ENCODE measurements at places on chromosomes 2 and 18.

DNA sequence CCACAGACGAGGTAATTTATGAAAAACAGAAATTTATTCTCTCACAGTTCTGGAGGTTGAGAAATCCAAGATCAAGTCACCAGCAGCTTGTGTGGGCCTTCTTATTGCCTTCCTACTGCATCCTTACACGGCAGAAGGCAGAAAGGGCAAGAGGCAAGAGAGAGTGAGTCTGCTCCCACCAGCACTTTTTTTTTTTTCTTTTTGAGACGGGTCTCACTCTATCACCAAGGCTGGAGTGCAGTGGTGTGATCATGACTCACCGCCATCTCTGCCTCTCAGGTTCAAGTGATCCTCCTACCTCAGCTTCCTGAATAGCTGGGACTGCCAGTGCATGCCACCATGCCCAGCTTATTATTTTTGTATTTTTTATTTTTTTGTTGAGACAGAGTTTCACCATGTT, 78.5 kb upstream of the HK2 start:
- DNase-seq: no peak

- no peak for DNase-seq
These were observed 40.5 kb upstream of the SMAD7 start for GRCh38 chr18:48991319-48991660.

DNA sequence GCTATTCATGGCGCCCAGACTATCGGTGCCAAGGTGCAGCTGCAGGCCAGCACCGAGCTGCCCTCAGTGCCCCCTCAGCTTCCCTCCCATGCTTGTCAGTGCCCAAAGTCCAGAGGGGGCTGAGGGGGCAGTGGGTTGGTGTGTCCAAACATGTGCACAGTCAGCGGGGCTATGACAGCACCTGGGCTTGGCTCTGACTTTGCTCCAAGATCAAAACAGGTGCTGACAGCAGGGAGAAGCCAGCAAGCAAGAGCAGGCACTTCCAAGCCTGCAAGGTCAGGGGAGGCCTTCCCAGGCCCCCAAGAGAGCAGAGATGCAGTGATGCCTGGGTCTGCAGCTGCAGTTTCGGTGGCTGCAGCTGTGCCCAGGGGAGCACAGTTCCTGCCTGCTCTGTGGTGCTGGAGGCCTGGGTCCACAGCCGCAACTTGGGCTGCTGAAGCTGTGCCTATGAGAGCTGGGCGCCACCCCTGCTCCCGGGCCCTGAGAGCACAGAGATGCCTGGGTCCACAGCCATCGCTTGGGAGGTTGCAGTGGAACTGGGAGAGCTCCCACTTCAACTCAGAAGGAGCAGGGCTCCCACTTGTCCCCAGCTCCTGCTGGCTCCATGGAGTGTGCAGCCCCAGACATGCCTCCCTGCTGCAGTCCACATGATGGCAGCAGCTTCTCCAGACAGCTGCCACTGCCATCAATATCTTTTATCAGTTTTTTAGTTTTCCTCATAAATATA, 775.3 kb upstream of the POU3F3 start:
- DNase-seq: no peak

DNA sequence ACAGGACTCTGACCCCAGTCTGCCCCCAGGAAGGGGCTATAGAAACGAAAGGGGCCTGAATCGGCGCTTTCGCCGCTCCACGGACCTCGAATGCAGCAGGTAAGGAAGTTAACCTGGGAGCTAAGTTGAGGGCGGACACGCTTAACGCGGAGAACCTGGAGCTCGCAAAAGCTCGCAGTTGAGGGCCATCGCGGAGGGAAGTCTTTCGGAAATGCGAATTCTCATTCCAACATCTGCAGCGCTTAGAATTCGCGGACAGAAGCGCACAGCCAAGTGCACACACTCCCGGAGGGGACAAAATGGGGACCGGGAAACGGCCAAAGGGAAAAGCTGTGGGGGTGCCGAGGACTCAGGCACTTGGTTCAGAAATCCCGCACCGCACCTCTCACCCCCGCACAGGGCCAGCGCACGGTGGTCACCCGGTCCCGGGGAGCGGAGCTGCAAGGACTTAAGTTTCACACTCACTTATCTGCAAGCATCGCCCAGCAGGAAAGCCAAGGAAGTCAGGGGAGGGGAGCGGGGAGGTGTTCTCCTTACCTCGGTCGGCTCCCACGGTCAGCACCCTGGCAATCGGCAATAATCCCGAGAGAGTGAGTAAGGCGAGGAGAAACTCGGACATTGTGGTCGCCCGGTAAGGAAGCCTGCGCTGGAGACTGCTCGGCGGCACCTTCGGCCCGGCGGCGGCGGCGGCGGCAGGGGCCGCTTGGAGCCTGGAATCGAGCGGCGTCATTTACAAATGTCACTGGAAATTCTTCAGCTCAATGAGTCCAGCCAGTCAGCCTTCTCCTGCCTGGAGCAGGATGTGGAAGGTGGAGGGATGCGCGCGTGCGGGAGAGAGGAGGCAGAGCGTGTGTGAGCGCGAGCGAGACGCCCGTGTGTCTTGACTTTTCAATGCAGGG, 456 bp downstream of the LRP1B start:
- DNase-seq: no peak

DNA sequence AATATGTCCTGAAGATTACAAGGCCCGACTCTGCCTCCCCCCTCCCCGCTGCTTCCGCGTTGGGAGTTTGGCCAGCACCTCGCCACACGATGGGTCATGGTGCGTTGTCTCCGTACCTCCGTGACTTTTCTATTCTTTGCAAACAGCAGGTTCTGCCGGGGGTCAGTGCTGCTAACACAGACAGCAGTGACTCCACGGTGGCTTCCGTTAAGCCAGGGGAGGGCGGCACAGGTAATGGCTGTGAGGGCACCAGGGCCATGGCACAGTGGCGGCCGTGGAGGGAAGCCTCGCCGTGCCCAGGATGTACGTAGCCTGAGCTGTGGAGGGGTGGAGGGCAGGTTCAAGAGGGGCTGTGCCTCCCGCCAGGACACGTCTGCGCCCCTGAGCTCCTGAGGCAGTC, 115.5 kb downstream of the NFATC1 start:
- DNase-seq: no peak

GRCh38 chr18:3651266-3651665, 201.3 kb downstream of the TGIF1 start:
- DNase-seq: no peak

DNA sequence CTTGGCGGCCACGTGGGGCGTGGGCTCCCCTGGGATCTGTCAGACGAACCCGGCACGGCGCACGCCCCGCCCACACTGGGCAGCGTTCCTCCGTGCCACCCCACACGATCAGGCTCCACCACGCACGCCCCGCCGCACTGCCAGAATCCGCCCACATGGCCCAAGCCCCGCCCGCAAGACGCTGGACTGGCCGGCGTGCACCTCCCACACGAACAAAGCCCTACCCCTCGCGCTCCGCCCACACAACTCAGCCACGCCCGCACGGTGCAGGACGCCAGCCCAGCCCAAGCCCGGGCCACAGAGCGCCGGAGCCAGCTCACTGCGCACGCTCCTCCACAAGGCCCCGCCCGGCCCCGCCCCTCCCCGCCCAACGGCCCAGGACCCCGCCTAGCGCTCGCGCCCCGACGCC, 555 bp downstream of the TMEM18 start:
- peak; percentile 98 for DNase-seq

DNA sequence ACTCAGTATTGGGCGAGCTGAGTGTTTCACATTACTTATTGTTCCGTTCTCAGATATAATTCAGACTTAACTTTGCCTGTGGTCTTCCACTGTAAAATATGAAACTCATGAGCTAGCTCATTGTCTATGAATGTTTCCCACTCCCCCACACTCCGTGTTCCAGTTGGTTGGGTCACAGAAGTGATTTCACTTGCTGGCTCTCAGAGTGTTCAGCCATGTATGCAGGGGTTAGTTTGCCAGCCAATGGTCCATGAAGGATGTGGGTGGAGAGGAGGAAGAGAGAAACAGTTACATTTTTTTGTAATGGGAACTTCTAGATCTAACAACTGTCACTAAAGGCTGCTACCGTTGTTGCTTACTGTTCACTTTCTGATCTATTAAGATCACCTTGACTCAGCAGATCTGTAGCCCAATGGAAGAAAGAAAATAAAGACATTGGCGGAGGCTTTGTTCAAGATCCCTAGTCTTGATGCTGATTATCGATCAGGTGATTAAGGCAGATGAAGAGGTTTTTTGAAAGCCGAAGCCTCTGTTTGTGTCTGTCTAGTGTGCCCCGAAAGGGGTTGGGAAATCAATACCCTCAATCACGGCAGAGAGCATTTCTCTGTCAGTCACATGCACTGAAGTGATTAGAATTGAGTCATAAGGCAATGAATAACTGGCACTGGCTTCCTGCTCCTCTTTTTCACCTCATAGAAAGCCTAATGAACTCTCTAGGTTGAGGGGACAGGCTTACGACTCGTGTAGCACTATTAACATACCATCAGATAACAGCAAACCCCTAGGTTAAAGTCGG, 279.7 kb upstream of the FIGN start:
- no peak for DNase-seq

GRCh38 chr2:173090276-173090877, 14.7 kb downstream of the MAP3K20 start:
- DNase-seq: no peak

- DNase-seq: no peak
These were observed 39.4 kb downstream of the AGFG1 start for GRCh38 chr2:227511239-227511930.

GRCh38 chr18:45571714-45572113, 43.6 kb upstream of the SLC14A2 start:
- DNase-seq: no peak

- no peak for DNase-seq
These were observed 150.1 kb downstream of the ANTXR1 start for GRCh38 chr2:69163109-69163508.

DNA sequence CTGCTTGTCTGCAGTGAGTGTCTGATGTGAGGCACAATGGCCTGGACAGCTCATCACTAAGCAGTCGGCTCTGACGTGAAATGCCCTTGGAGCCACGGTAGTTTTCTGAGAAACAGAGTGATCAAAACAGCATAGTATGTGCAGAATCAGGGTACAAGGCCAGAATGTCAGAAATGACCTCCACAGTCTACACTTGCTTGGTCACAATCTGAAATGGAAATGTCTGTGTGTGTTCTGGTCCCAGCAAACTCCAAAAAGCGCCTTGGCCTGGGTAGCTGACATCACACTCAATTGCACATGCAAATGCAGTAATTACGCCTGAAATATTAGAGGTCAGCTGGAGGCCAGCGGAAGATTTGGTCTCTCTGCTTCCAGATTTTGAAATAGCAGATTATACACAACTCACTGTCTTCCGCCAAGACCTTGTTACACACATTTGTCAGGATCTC, 95.4 kb downstream of the CTAGE1 start:
- DNase-seq: no peak

GRCh38 chr18:35753306-35753910, 171.9 kb downstream of the GALNT1 start:
- DNase-seq: no peak

DNA sequence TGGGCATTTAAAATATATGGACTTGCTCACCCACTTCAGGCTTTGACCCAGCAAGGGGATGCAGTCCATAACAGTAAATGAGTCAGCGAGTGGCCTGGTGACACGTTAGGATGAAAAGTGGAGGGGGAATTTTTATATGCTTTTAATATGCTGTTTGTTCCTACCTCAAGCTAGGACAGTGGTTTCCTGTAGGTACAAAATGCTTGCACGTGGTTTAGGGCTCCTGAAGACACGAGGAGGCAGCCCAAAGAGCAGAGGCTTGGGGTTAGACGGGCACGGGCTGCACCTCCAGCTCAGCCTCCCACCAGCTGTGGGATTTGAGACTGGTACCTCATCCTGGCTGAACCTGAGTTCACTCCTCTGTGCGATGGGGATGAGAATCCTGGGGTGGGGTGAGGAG, 306.2 kb upstream of the CXCR4 start:
- DNase-seq: no peak

DNA sequence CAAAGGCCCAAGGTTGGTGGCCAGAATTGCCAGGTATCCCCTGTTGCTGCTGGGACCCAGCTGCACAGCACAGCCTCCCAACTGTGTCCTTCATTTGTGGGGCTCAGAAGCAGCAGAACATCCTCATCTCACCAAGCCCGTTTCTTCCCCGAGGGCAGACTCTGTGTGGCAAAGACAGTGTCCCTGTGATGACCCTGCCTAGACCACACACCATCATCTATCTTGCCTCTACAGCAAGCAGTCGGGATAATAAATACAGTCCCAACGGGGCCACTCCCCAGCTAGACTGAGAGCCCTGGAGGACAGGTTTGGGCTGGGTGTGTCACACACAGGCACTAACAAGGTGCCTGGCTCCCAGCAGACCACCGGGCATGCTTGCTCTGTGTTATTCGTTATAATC, 93.4 kb downstream of the PTGR3 start:
- no peak for DNase-seq

GRCh38 chr2:236728916-236729670, 159.5 kb downstream of the ACKR3 start:
- DNase-seq: no peak

DNA sequence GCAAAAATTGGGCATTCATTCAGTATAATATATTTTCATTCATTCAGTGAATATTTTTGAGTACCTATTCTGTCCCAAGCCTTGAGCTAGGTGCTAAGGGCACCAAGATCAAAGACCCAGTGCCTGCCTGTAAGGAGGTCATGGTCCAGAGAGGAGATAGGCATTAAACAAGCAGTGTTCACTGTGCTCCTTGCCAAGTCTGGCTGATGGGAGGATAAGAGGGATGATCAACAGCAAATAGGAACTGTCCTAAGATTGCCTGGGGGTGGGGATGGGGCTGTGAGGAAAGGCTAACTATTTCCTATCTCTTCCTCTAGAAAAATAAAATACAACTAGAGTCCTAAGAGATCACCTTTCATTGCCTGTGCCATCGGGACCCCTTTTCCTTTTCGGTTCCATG, 60.4 kb downstream of the SETBP1 start:
- DNase-seq: no peak

DNA sequence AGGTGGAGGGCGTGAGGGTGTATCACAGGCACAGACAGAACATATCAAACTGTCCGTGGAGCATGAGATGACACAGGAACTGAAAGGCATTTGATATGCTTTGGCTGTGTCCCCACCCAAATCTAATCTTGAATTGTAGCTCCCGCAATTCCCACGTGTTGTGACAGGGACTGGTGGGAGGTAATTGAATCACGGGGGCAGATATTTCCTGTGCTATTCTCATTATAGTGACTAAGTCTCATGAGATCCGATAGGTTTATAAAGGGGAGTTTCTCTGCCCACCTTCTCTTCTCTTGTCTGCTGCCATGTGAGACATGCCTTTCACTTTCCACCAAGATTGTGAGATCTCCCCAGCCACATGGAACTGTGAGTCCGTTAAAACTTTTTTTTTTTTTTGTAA, 123.1 kb upstream of the PIEZO2 start:
- no peak for DNase-seq

DNA sequence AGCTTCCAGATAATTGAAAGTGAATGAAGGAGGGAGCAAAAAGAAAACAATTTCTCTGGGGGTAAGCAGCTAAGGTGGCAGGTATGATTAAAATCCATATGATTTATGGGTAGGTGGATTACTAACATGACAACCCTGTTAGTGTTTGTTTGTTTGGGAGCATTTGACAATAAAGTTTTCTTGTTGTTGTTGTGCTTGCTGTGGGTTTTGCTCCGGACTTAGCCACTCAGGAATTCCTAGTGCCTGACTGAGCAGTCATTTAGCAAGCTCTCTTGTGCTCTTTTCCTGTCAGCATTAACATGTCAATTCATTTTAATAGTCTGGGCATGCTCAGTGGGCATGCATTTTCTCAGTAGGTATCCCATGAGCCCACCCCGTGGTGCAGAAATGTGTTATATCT, 674.8 kb upstream of the ZEB2 start:
- DNase-seq: no peak
